ENCODE measurements at places on chromosomes 6 and 20. TPM values are rescaled to one million over a fixed set of nuclear protein-coding genes. Genes with fewer than 3 reads are reported as not detected.

METTL24 gene
- 1.00 TPM for total RNA-seq

GRCh38 chr6:32905078-32905477, 35.8 kb downstream of the HLA-DMB start:
- no peak for DNase-seq

SLC12A5 gene
- 0.85 TPM for total RNA-seq

DNA sequence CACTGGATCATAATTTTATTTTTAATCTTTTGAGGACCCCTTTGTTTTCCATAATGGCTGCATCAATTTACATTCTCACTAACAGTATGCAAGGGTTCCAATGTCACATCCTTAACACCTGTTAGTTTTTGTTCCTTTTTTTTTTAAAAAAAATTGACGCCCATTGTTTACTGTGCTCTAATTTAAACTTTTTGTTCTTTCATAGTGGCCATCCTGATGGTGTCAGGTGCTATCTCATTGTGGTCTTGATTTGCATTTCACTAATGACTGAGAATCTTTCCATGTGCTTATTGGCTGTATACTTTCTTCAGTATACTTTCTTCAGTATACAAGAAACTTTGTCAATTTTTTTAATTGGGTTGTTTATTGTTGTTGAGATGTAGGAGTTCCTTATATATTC, 347.0 kb downstream of the RNGTT start:
- DNase-seq = no peak

DNA sequence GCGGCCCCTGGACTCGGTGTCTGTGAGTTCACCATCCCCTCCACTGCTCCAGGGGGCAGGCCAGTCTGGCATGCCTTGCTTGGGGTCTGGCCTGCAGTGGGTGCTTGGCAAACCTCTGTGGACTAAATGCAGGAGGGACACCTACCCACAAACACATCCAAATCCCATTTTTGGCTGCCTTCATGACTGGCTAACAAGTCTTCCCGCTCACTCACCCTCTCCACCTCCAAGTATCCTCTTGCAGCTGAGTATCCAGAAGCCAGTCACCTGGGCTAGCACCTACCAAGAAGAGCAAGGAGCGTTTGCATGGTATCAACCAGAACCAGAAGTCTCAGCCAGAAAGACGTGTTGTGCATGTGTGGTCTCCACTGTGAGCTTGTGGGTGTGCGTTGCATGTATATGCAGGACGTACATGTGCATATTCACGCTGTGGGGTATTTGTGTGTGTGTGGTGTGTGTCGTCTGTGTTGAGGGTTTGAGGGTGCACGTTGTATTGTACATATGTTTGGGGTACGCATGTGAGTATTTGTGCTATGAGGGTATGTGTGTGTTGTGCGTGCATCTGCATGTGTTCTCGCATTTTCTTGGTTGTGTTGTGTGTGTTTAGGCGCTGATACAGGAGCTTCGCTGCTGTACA, 5.6 kb upstream of the PMEPA1 start:
- DNase-seq = no peak

WFDC2 gene
- total RNA-seq = not detected

GRCh38 chr20:52972190-52972937, at the start of gene TSHZ2:
TSS of gene TSHZ2 (plus strand) at chr20:52972358. CDS start at chr20:52973294, 936 bp downstream.
- no peak for DNase-seq

DNA sequence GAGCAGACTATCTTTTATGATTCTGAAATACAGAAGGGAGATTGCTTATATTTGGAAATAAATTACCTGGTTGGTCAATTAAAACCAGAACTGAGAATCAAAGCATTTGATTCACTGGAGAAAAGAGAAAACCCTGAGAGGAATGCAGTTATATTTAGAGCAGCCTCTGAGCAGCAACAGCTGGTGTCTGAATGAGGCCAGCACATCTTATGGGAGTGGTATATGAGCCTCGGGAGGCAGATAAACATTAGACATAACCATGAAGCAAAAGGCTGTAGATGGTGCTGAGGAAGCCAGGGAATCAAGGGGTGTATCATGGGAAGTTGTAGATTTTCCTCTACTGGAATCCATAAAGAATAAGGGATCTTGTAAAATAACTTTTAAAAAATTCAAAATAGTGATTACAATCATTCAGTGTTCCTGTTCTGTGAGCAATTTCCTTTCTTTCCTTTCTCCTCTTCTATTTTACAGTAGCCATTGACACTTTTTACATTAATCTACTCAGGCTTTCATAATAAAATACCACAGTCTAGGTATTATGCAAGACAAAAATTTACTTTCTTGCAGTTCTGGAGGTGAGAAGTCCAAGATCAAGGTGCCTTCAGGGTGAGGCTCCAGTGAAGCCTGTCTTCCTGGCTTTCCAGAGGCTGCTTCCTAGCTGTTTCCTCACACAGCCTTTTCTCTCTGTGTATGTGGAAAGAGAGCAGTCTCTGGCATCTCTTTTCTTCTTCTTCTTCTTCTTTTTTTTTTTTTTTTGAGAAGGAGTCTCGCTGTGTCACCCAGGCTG, 32.8 kb upstream of the ENPP5 start:
- no peak for DNase-seq

EFCAB8 gene
- total RNA-seq = 1.2 TPM

- no peak for DNase-seq
Measured at GRCh38 chr6:125421836-125422235, 120.1 kb upstream of the HDDC2 start.

DNA sequence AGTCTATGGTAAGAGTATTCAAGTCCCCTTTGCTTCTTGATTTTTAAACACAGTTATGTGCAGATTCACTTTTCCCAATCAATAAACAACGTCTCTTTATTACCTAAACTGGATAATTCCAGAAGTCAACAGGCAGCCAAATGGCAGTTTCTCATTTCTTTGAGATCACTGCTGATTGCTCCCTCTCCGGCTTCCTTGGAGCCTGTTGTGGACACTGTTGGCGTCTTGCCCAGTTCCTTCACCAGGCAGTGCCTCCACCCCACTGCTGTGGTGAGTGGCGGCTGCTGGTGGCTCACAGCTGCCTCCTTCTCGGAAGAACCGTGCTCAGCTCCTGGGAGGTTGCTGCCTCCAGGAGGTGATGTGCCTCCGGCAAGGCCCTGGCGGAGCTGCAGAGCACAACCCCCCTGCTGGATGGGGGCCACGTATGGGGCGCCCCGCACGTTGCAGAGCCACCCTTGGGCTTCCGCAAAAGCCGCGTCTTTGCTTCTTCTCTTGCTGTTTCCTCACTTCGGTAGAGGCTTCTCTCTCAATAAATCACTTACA, 105.1 kb upstream of the CNKSR3 start:
- DNase-seq = no peak

BACH2 gene
- total RNA-seq = 37.8 TPM

DNA sequence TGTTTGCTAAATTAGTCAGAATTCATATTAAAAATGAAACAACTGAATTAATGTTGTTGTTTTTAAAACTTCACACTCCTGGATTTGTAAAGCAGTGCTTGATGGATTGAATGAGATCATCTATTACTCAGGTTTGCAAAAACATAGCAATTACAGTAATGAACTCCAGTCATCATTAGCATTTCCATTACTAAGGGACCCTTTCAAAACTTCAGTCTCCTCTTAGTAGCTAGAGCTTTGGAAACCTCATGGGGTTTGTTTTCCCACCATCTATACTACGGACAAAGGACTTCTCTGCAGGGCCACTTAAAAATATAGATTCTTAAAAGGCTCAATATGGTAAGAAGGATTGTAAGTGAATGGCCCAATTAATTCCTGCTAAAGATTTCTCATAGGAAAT, 209.9 kb upstream of the PRND start:
- no peak for DNase-seq

DNA sequence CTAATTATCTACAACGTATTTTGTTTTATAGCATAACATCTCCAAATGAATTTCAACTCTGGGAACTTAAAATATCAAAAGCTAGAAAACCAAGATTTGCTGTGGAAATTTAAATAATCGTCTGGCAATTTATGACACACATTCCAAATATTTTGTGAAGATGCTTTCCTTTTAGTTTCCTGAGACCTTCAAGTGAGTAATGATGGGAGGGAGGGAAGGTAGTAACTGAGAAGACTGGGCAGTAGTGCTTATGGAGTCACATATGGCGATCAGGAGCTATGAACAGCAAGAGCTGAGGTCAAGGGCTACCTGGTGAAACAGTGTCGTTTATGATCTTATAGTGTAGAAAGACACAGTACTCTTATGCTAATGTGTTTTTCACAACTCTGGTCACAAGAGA, 178.2 kb upstream of the THEMIS start:
- DNase-seq = no peak

RAB44 gene
- total RNA-seq = 0.70 TPM

DNA sequence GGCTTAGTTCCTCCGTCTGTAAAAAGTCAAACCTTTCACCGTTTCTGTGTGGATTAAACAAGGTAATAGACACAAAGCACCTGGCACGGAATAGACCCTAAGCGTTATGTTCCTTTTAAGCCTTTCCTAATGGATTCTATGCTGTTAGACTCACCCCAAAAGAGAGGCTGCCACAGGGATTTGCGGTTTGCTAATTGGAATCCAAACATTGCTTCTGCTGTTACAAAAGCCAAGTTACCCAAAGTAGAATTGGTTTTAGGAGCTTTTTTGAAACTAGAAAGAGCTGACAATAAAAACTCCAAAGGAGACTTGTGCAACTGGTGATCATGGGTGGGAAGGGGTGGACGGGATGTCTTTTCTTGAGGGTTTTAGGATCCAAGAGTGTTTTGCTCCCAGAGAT, 178.0 kb downstream of the BMP7 start:
- no peak for DNase-seq

DNA sequence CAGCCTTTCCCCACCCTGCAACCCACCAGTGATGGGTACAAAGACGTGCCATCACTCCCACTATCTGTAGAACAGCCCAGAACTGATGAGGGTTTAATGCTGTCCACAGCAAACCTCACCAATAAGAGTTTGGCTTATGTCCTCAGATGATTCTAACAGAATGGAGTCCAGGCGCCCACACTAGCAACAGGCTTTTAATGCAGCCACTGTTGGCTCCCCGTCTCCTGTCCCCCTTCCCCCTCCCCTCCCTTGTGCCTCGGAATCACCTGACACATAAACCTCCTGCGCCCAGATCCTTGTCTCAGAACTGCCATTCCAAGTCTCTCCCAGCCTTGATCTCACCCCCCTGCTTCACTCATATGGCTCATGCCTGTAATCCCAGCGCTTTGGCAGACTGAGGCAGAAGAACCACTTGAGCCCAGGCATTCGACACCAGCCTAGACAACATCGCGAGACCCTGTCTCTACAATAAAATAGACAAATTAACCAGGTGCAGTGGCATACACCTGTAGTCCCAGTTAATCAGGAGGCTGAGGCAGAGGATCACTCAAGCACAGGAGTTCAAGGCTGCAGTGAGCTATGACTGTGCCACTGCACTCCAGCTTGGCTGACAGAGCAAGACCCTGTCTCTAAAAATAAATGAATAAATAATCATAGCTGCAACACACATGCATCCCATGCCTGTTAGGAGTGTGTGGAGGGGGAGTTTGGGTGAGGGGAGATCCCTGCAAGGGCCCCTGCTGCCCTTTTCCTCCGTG, 85.6 kb downstream of the SNX5 start:
- no peak for DNase-seq

GRCh38 chr6:106199998-106200397, 113.9 kb downstream of the PRDM1 start:
- no peak for DNase-seq

DNA sequence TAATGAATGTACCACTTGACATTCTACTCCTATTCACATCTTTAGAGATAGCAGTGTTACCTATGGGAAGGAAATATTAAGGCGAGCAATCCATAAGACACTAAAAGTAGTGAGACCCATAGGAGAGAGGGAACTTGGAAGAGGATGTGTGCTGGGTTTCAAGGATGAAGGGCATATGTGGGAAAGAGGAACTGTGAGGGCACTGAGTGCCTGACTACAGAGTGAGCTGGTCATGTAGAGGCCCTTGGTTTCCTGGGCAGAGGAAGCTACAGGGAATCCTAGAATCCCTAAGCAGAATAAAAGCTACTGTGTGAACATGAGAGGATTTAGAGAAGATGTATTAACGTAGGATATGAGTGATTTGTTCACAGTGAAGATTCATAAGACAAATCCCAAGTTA, 262.8 kb downstream of the FARS2 start:
- DNase-seq = no peak

DNA sequence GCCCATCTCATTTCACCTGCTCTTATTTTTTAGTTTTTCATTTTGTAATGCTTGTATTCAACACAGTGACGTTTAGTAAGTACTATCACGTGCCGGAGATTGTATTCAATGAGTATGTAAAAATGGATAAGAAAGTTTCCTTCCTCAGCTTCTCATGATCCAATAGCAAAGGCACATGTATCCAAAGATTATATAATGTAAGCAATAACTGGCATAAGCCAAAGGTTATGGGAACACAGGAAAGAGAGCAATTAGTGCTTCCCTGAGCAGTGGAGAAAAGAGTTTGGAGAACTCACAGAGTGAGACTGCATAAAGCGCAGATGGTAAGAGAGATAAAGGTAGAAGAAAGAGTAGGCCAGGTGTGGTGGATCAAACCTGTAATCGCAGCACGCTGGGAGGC, 21.8 kb upstream of the LTV1 start:
- no peak for DNase-seq

DNA sequence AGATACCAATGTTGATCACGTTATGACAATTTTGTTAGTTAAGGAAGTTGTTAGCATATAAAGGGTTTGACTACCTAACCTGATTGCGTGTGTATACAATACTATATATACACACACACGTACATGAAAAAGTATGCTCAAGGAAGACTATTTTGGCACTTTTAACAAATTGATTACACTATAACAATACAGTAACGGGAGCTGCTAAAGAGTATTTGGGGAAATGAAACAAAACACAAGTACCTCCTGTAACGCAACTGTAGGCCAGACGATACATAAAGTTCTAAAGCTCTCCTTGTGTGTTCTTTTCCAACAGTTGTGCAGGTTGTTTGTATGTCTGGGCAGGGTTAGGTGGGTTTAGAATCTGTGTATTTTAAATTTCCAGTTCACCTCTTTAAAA, 98.7 kb downstream of the PLEKHG1 start:
- no peak for DNase-seq

- no peak for DNase-seq
Measured at GRCh38 chr6:90351696-90352095, 55.1 kb upstream of the BACH2 start.

GRCh38 chr20:5282561-5282960, 34.2 kb downstream of the PROKR2 start:
- no peak for DNase-seq

FUT9 gene
- not detected for total RNA-seq

CLPSL1 gene
- total RNA-seq = not detected
